ENCODE measurements at places on chromosomes 11 and 22.
A peak's percentile ranks its signal among the peaks of the same experiment; 100 is the strongest.

DNA sequence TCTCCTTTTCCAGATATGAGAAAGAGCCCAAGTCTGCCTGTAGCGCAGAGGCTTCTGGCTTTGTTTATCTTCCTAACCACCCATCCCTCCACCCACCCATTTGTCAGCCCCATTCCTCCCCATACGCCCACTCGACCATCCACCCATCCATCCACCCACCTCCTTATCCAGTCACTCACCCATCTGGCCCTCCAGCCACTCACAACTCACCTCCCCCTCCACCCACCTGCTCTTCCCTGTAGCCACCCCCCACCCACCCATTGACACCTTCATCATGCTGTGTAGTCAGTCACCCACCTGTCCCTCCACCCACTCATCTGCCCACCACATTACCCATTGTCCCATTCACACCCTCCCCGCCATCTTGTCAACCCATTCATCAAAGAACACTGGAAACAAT, 5.5 kb downstream of the CST6 start:
- peak; percentile 49 for DNase-seq

DNA sequence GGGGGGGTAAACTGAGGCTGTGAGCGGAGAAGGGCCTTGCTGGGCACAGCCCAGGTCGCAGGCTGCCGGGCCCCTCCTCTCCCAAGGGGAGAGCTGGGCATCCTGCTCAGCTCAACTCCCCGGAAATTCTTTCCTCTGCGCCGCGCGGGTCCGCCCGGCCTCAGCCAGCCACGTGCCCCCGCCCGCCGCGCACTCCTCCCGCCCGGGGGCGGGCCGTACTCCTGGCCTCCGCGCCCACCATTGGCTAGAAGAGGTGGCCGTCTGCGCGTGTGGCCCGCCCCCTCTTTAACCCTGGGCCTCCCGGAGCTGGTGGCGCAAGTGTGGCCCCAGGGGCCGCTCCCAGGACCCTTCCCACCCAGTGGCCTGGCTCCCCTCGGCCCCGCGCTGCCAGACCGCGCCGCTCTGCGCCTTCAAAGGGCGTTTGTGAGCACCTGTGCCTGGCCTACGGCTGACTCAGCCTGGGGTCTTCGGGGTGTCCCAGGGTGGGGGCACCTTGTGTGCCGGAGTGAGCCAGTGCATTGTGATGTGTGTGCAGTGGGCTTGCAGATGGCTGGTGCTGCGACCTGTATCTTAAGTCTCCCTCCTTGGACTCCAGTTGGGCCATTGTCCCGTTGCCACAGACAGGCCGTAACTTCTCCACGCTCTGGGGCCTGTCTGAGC, 2.0 kb downstream of the MRGPRF start:
- no peak for DNase-seq

DNA sequence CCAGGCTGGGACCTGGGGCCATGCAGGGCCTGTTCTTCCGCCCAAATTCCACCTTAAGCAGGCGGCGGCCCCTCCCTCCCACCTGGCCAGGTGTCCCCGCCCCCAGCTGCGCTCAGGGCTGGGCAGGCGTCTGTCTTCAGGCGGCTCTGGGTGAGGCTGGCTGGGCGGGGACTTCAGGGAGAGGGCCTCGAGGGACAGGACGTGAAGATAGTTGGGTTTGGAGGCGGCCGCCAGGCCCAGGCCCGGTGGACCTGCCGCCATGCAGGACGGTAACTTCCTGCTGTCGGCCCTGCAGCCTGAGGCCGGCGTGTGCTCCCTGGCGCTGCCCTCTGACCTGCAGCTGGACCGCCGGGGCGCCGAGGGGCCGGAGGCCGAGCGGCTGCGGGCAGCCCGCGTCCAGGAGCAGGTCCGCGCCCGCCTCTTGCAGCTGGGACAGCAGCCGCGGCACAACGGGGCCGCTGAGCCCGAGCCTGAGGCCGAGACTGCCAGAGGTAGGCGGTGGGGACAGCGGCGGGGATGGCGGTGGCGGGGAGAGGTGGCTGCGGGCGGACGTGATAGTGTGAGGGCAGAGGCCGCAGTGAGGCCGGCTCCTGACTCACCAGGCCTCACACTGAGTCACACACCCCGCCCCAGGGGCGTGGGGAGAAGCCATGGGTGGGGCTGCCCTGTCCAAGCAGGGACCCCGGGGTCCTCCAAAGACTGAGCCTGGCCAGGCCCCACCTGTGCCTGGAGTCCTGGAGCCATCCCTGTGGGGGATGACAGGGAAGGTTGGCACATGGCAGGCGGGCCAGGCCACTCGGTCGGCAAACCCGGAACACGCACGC, at the start of gene PKP3:
TSS of gene PKP3 (plus strand) at position 176 of the 824 bp plus-strand sequence. CDS start at position 260, 84 bp downstream.
- DNase-seq = no peak

- DNase-seq = no peak
Measured at GRCh38 chr22:17109113-17109865, 11.9 kb downstream of the TMEM121B start.

GRCh38 chr11:34826384-34826726, 89.8 kb downstream of the APIP start:
- DNase-seq = no peak

DNA sequence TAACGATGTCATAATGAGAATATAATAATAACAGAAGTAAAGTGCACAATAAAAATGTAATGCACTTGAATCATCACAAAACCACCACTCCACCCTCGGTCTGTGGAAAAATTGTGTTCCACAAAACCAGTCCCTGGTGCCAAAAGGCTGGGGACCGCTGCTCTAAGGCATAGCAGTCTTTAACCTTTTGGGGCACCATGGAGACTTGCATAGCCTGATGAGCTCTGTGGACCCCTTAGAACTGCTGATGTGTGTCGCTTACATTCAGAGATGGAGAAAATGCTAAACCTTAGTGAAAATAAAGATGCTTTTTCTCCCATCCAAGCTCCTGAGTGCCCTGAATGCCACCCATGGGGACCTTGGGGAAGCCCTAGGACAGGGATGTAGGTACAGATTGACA, 87.6 kb upstream of the SEPTIN5 start:
- DNase-seq = no peak

DNA sequence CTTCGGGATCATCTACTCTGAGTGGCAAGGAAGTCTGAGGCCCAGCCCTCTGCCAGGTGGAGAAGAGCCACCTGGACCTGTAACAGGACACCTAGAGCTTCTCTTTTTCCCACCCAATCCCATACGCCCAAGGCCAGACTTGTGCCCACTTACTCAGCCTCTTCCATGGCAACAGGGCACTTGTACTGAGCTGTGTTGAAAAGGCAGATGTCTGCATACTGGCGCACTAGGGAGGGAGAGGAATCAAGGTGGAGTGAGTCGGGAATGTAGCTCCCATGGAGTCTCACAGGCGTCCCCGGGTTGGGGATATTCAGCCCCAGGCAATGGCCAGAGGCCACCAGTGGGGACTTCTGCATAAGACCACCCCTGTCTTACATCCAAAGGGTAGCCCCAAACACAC, 36.1 kb downstream of the TPBGL start:
- no peak for DNase-seq

DNA sequence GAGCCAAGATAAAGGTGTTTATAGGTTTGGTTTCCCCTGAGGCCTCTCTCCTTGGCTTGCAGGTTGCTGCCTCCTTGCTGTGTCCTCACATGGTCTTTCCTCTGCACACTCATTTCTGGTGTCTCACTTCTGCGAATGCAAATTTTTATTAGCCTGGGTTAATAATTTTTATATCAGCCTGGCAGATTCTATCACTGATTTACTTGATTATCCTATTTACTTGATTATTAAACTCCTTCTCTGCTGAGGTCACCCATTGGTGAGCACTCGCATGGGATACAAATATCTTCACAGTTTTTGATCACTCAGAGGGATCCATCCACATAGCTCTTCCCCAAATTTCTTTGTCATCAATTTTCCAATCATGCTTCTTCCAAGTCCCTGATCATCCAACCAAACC, 90.9 kb upstream of the IGLL5 start:
- no peak for DNase-seq

DNA sequence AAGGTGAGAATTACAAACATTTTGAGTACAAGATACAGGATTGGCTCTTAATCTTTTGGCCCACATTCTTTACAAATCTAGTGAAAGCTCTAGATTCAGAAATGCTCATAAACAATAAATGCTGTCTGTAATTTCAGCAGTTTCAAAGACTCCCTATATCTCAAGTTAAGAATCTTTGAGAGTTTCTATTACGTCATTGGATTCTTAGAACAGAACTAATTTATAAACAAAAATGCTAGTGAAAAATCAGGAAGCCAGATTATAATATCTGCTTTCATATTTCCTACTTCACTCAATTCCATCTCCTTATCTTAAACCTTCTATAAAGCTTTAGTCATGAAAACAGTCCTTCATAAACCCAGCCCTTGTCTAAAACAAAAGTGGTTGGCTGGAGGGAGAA, 32.1 kb downstream of the CTSC start:
- no peak for DNase-seq

- no peak for DNase-seq
Measured at GRCh38 chr11:44519989-44520737, 45.3 kb upstream of the CD82 start.

GRCh38 chr11:116148056-116148455, 624.7 kb downstream of the BUD13 start:
- no peak for DNase-seq

DNA sequence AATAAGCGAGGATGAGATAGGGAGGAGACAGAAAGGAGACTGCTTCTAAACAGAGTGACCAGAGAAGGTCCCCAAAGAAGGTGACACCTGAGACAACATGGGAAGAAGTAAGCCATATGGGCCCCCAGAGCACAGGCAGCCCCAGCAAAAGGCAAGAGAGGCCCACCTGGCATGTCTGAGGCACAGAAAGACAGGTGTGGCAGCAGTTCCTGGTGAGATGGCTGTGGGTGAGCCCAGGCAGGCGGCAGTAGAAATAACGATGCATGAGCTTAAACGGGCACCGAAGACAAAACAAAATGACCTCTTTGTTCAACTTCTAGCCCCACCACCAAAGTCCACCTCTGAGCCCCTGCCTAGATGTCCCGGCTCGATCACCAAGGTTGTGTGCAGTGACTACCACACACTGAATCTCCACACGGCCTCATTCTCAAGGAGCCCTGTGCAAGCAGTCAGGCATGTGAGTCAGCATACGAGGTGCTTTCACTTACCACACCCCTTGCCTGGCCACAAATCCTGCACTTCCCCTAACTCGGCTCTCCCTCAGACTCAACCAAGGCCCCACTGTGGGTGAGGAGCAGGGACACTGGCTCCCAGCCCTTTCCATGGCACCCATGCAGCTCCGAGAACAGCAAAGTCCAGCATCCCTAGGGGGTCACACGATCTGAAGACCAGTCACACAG, 77.6 kb downstream of the PACSIN2 start:
- no peak for DNase-seq

- DNase-seq = no peak
Measured at GRCh38 chr11:116553482-116553881, 219.3 kb downstream of the BUD13 start.
